ENCODE measurements at places on chromosomes 4 and X.

GRCh38 chr4:13117185-13117584, 367.0 kb downstream of the RAB28 start:
- DNase-seq, result no peak

DNA sequence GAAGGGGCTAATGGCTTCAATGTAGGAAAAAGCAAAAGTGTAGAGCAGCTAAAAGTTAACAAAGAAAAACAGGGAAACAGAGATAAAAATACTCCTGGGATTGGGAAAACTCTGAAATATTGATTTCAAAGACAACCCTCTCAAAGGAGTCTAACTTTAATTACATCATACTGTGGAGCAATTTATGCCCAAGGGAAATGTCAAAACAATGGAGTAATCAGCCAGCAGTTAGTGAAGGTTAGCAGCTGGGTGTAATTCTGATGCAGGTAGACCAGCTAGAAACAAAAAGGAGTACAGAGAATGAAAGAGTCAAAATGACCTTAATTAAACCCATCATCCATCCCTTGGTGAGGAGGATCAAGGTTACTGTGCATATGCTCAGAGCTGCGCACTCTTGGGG, 169.0 kb downstream of the ADAM29 start:
- DNase-seq, result no peak

DNA sequence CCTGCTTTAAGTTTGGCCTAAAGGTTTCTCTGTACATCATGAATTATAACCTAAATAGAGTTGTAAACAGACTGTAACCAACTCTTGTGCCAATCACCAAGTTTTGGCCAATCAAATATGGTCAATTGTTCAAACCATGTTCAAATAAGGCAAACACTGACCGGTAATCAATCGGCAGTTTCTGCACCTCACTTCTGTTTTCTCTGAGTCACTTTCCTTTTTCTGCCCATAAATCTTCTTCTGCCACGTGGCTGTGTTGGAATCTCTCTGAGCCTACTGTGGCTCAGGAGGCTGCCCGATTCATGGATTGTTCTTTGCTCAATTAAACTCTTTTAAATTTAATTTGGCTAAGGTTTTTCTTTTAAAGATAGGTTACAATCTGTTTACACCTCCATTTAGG, 16.5 kb upstream of the ENPP6 start:
- DNase-seq, result no peak

- DNase-seq, result no peak
These were observed 351.2 kb downstream of the BMPR1B start for GRCh38 chr4:95108883-95109421.

GRCh38 chrX:66489339-66489738, 149.5 kb downstream of the EDA2R start:
- DNase-seq, result no peak

Measured in dermis blood vessel endothelial cell (primary cell).